ENCODE measurements at places on chromosomes 12 and 14.

DNA sequence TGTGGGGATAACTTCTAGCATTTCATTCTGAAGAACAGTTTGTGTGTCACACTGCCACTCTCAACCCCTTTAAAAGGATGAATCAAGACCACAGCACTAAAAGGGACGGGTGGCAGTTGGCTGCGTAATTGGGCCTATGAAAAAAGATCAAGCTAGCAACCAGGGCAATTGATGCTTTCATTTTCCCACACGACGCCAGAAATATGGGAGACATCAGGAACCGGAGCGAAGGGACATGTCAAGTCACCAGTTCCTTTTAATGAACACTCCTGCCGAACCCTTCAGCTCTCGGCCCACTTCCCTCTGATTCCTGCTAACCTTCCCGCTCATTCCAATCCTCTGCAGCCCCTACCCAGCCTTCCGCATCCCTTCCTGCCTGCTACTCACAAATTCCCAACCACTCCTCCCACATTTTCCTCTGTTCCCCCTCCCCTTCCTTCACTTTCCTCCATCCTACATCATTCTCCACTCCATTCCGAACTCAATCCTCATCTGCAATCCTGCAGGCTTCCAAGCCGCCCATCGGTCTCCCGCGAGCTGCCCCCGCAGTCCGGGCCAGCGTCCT lies 753 bp downstream of the CSRNP2 start:
- H3K36me3 ChIP-seq, result no peaks in the 10 kb centered on the region
- DNase-seq, result no peak
- peak overlapping the region; percentile 82 for H3K27ac ChIP-seq
- no peaks in the 10 kb centered on the region for H3K27me3 ChIP-seq
- peak overlapping the region; percentile 99 for H3K4me3 ChIP-seq

- no peak overlapping the region for H3K27ac ChIP-seq
- DNase-seq, result no peak
- no peaks in the 10 kb centered on the region for H3K36me3 ChIP-seq
- no peaks in the 10 kb centered on the region for H3K4me1 ChIP-seq
- no peak overlapping the region for H3K4me3 ChIP-seq
- peaks cover 9% of the 10 kb centered on the region for H3K27me3 ChIP-seq
Measured at GRCh38 chr12:111270239-111270638, 98.7 kb downstream of the PHETA1 start.

DNA sequence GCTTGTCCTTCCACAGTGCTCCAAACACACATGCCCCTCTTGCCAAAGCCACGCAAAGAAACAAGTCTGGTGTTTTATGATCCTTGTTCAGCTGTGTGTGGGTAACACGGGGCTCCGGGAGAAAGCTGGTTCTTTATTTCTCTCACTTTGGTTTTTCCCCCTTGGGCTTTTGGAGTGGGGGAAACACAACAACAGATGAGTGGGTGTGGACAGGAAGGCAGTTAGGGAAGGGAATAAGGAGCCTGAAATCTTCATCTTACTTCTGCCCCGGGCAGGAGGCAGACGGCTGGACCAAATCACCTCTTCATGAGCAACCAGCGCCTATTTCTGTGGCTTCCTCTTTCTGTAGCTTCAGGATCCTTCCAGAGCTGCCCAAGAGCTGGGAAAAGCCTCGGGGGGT lies 218.5 kb downstream of the PHETA1 start:
- no peak overlapping the region for H3K4me3 ChIP-seq
- no peaks in the 10 kb centered on the region for H3K36me3 ChIP-seq
- H3K27me3 ChIP-seq, result peaks cover 18% of the 10 kb centered on the region
- no peaks in the 10 kb centered on the region for H3K4me1 ChIP-seq
- DNase-seq, result no peak

DNA sequence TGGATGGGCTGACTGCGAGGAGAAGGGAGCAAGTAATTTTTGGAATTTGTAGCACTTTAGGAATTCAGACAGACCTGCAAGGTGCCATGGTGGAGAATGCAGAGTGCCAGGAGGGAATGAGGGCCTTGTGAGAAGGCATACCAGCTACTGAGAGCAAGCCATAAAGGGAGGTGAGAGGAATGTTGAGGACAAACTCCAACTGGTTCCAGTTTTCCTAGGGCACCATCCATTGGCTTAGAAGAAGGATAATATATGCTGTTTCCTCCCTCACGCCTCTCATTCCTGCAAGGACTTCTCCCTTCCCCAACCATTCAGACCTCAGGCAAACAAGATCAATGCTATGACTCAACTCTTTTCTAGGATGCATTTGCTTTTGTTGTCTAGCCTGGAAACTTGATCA lies 11.2 kb upstream of the DAAM1 start:
- no peak overlapping the region for H3K27ac ChIP-seq
- no peaks in the 10 kb centered on the region for H3K36me3 ChIP-seq
- DNase-seq, result no peak
- H3K4me3 ChIP-seq, result no peak overlapping the region
- H3K27me3 ChIP-seq, result peaks cover 17% of the 10 kb centered on the region

DNA sequence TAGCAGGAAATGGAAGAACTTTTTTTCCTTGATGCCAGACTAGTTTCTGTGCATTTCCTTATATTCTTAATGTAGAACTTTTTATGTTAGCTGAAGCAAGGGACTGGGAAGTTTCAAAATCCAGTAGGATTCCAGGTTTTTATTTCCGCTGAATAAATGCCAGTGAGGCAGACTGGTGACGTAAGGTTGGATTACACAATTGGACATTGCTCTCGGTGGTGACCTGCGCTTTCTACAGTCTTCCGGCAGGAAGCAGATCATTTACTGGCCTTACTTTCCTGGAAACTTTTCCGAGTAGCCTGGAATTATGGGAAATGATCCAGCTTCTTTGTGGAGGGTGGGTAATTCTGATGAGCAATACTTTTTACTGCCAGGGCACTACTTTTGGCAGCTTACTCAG lies 3.6 kb downstream of the IFT43 start:
- H3K4me1 ChIP-seq, result peaks cover 8% of the 10 kb centered on the region
- no peak for DNase-seq
- H3K36me3 ChIP-seq, result no peaks in the 10 kb centered on the region
- no peak overlapping the region for H3K27ac ChIP-seq

- no peaks in the 10 kb centered on the region for H3K27me3 ChIP-seq
- no peak for DNase-seq
- H3K27ac ChIP-seq, result no peak overlapping the region
- H3K4me3 ChIP-seq, result no peak overlapping the region
Measured at GRCh38 chr12:31018106-31018789, 55.4 kb upstream of the DDX11 start.

- no peak overlapping the region for H3K27ac ChIP-seq
- peaks cover 10% of the 10 kb centered on the region for H3K4me1 ChIP-seq
- no peak overlapping the region for H3K4me3 ChIP-seq
- peaks cover 7% of the 10 kb centered on the region for H3K27me3 ChIP-seq
Measured at GRCh38 chr12:10031771-10032175, 1.3 kb downstream of the CLEC9A start.

DNA sequence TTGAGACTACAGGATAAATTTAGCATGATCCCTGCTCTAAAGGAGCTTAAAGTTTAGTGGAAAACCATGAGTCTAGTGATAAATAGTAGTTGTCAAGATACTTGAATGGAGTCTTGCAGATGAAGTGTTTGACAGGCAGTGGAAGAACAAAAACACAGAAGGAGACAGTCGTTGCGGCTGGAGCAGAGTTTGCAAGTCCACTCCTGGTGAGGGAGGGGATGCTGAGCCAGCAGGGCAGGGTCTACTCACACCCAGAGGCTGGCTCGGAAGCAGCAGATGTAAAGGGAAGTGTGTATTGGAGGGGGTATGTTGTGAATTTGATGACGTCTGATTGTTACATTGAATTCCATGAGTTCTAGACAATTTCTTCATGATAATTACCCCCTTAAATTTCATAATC lies 61.3 kb downstream of the TRAF3 start:
- no peak overlapping the region for H3K4me3 ChIP-seq
- no peak for DNase-seq
- H3K36me3 ChIP-seq, result peaks cover 6% of the 10 kb centered on the region
- H3K27me3 ChIP-seq, result no peaks in the 10 kb centered on the region

DNA sequence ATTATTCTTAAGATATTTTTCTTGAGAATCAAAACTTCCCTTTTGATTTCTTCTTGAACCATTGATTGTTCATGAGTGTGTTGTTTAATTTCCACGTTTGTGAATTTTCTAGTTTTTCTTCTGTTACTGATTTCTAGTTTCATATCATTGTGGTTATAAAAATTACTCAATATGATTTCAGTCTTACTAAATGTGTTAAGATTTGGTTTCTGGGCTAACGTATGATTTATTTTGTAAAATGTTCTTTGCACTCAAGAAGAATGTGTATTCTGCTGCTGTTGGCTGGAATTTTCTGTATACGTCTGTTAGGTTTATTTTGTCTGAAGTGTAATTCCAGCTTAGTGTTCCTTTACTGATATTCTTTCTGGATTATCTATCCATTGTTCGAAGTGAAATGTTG lies 24.7 kb downstream of the TRMT5 start:
- peak overlapping the region; percentile 65 for H3K27ac ChIP-seq
- H3K36me3 ChIP-seq, result peaks cover 55% of the 10 kb centered on the region
- H3K4me1 ChIP-seq, result peaks cover 16% of the 10 kb centered on the region
- no peak for DNase-seq

DNA sequence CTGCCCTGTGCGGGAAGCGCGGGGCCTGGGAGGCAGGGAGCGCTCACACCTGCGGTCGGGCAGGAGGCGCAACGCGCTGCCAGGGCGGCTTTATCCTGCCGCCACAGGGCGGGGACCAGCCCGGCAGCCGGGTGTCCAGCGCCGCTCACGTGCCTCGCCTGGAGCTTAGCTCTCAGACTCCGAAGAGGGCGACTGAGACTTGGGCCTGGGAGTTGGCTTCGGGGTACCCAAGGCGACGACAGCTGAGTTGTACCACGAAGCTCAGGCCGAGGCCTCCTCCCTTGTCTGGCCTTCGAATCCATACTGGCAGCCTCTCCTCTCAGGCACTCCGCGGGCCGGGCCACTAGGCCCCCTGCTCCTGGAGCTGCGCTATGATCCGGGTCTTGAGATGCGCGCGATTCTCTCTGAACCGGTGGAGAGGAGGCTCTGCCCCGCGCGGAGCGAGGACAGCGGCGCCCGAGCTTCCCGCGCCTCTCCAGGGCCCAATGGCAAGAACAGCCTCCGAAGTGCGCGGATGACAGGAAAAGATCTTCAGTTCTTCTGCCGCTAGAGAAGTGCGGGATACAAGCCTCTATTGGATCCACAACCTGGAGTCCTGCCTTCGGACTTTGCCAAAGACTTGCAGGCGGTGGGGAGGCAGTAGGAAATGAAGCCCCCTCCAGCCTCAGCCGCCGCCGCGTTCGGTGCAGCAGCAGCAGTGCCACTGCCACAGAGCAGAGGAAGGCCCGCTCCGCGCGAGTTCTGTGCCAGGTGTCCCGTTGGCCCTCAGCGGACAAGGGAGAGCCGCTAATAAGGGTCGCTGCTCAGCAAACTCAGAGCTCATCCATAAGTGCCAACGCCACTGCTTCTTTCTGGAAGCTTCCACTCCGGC lies 6.8 kb downstream of the SIX1 start:
- no peaks in the 10 kb centered on the region for H3K36me3 ChIP-seq
- peaks cover 16% of the 10 kb centered on the region for H3K4me1 ChIP-seq
- no peak overlapping the region for H3K27ac ChIP-seq
- no peak for DNase-seq
- H3K27me3 ChIP-seq, result peaks cover 68% of the 10 kb centered on the region
- peak overlapping the region; percentile 17 for H3K4me3 ChIP-seq

DNA sequence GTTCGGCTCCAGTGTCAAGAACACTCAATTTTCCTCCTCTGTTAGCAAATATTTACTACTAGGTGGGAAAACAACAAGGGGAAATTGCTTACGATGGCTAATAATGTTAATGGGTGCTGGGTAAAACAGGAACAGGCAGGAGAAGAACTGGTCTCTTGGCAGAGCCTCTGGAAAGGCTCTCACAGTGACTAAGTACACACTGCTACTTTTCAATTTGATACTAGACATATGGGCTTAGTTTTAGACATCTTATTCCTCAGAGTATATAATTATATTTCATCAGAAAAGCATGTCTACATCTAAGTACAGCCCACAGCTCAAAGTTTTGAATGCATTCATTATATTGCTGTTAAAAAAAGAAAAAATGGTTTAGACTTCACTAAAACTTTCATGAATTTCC lies 65.4 kb upstream of the SAV1 start:
- H3K4me3 ChIP-seq, result no peak overlapping the region
- DNase-seq, result no peak
- peaks cover 6% of the 10 kb centered on the region for H3K4me1 ChIP-seq
- H3K27me3 ChIP-seq, result no peaks in the 10 kb centered on the region
- H3K27ac ChIP-seq, result no peak overlapping the region
